ENCODE measurements at places on chromosomes 4 and X. TPM values are rescaled to one million over a fixed set of nuclear protein-coding genes. Genes with fewer than 3 reads are reported as not detected.

DNA sequence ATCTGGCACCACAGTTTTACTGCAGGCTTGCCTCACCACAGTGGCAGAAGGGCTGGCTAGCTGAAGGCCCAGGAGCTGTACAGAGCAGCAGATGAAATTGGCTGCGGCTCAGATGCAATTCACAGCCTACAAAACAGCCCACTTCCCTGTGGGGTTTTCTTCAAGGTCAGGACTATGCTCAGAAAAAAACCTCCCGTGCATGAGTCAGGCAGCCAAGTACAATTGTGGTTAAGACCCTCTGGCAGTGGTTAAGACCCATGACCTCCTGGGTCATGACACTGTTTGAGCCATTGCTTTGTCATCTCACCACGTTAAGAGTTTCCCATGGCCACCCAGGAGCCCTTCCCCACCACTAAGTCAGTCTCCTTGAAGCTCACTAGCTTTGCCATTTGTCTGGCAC lies 276.3 kb downstream of the HNRNPD start:
- no peak overlapping the region for H3K4me3 ChIP-seq
- H3K36me3 ChIP-seq: no peaks in the 10 kb centered on the region
- no peaks in the 10 kb centered on the region for H3K4me1 ChIP-seq
- DNase-seq: no peak

GRCh38 chrX:148380107-148380506 lies 120.3 kb upstream of the AFF2 start:
- no peak for DNase-seq
- H3K27me3 ChIP-seq: no peaks in the 10 kb centered on the region
- H3K4me1 ChIP-seq: no peaks in the 10 kb centered on the region
- H3K4me3 ChIP-seq: no peak overlapping the region
- H3K36me3 ChIP-seq: no peaks in the 10 kb centered on the region

- no peak for DNase-seq
- no peaks in the 10 kb centered on the region for H3K36me3 ChIP-seq
- no peak overlapping the region for H3K4me3 ChIP-seq
- no peaks in the 10 kb centered on the region for H3K4me1 ChIP-seq
Observed at GRCh38 chr4:11497972-11498371, 69.3 kb upstream of the HS3ST1 start.

DNA sequence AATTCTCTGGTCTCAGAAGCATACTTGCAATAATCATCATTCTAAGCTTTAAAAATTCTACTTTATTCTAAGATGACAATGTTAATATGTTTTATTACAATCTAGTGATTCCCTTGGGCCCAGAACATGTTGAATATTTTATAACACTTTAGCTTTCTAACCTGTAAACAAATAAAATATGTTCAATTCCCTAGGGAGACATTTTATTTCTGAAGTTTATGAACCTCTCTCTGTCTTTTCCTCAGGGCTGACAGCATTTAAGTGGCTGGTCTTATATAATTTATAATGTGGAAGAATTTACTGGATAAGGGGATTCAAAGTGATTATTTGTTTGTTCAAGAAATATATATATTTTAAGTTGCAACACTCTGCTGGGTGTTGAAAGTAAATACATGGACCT lies 55.3 kb upstream of the NPFFR2 start:
- DNase-seq: no peak
- H3K36me3 ChIP-seq: no peaks in the 10 kb centered on the region
- H3K27ac ChIP-seq: no peak overlapping the region
- no peak overlapping the region for H3K4me3 ChIP-seq

- no peak overlapping the region for H3K4me3 ChIP-seq
- H3K27ac ChIP-seq: no peak overlapping the region
- no peaks in the 10 kb centered on the region for H3K36me3 ChIP-seq
- DNase-seq: no peak
- peaks cover 26% of the 10 kb centered on the region for H3K4me1 ChIP-seq
Observed at GRCh38 chr4:81042578-81043365, 12.3 kb downstream of the BMP3 start.

DNA sequence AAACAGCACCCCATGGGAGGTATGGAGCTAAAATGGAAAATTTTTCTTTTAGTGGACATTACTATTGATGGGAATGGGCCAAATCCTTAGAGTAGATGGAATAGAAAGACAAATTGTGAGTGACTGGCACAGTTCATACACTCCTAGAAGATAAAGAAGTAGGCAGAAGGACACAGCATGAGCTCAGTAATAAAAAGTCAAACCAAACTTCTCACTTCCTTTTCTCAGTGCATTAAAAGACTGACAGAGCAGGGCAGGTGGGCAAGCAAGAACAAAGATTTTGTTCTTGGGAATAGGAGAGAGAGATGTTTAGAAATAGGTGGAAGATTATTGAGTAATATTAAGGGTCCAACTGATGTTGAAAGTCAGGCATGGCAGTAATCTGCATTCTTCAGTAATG lies 132.5 kb downstream of the ATP10D start:
- no peak overlapping the region for H3K4me3 ChIP-seq
- no peaks in the 10 kb centered on the region for H3K4me1 ChIP-seq
- no peak overlapping the region for H3K27ac ChIP-seq
- no peaks in the 10 kb centered on the region for H3K27me3 ChIP-seq
- DNase-seq: no peak

DNA sequence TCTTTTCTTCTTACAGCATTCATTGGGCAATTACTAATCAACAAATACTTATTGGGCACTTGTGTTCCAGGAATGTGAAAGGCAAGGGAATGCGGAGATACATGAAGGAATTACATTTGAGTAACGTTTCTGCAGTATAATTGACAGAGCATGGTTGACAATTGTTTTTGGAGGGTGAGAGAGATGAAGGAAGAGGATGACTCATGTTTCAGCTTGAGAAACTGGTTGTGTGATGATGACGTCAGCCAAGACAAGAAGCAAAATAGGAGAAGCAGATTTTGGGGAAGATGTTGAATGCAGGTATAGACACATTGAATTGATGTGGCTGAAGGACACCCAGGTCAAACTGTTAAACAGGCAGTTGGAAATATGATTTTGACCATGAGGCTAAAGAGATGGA lies 8.0 kb upstream of the CPEB2 start:
- H3K27me3 ChIP-seq: no peaks in the 10 kb centered on the region
- H3K27ac ChIP-seq: no peak overlapping the region
- H3K36me3 ChIP-seq: no peaks in the 10 kb centered on the region
- DNase-seq: no peak

DNA sequence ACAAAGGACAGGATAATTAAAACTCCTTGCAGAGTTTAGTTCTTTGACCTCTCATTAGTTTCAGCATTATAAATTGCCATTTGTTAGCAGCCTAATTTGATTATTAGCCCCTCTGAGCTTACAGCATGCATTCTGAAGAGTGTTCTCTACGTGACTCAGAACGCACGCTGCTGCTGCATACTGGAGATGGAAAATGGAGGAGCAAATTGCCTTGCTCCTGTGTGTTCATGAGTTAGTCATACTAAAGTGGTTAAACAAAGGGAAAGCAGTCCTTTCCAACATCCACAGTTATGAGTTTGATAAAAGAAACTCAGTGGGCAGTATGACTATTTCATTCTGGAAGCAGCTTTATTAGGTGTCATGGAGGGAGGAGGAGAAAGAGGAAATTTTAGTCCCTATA lies 922.5 kb downstream of the RPA4 start:
- no peaks in the 10 kb centered on the region for H3K36me3 ChIP-seq
- H3K4me3 ChIP-seq: no peak overlapping the region
- no peaks in the 10 kb centered on the region for H3K4me1 ChIP-seq
- no peak for DNase-seq
- H3K27ac ChIP-seq: no peak overlapping the region

DNA sequence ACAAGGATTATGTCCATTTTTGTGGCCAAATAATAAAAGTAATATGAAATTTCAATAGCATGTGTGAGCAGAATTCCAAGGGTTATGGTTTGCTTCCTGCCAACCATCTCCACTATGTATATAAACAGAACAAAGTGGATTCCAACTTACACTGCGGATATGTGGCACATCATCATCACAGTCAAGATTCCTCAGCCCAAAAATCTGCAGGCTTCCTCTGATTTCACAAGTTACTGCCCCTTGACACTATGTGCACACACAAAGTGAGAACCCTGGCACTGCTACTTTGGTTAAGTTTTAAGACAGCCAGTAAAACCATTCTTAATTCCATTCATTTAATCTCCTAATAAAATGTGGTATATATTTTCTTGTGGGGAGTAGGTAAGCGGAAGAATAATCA lies 76.4 kb downstream of the LEF1 start:
- no peaks in the 10 kb centered on the region for H3K4me1 ChIP-seq
- H3K27me3 ChIP-seq: no peaks in the 10 kb centered on the region
- H3K36me3 ChIP-seq: no peaks in the 10 kb centered on the region
- H3K27ac ChIP-seq: no peak overlapping the region
- DNase-seq: no peak
- H3K4me3 ChIP-seq: no peak overlapping the region

- H3K4me3 ChIP-seq: no peak overlapping the region
- H3K27me3 ChIP-seq: no peaks in the 10 kb centered on the region
- H3K4me1 ChIP-seq: peaks cover 90% of the 10 kb centered on the region
- DNase-seq: peak; percentile 72
- peak overlapping the region; percentile 61 for H3K27ac ChIP-seq
Observed at GRCh38 chr4:76200771-76201231, 12.8 kb downstream of the SCARB2 start.

DNA sequence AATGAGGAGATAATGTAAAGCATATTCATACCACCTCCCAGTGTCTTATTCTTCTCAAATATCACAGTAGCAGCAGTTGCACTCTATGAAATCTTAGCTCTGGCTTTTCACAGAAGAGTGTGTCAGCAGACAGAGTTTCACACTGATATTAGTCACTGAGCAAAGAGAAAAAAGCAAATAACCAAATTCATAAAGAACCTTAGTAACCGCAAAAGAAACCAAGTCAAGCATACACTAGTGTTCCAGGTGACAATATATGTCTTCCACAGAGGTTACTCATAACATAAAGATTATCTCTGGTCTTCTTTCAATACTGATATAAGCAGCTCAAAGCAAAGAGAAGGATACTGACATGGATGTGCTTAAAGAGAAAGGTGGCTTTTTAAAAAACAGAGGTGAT lies 181.7 kb upstream of the EDNRA start:
- H3K36me3 ChIP-seq: no peaks in the 10 kb centered on the region
- no peaks in the 10 kb centered on the region for H3K27me3 ChIP-seq
- H3K27ac ChIP-seq: no peak overlapping the region
- no peak for DNase-seq
- H3K4me1 ChIP-seq: no peaks in the 10 kb centered on the region

DNA sequence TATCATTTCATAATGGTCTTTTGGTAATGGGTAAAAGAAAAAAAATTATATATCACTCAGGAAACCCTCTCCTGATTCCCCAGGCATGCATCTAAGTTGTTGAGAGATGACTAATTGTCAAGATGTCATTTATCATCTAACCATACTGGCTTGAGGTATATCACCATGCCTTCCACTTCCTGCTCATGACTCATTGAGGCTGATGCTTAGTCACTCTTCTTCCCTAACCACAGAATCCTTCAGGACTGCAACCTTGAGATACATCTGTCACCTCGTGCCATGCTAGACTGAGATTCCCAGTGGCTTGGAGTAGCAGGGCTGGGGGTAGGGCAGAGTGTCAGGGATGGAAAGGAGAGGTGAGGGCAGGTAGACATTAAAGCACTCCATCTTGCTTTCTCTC lies 782.5 kb upstream of the INTU start:
- no peaks in the 10 kb centered on the region for H3K4me1 ChIP-seq
- H3K36me3 ChIP-seq: no peaks in the 10 kb centered on the region
- H3K4me3 ChIP-seq: no peak overlapping the region
- no peak for DNase-seq

DNA sequence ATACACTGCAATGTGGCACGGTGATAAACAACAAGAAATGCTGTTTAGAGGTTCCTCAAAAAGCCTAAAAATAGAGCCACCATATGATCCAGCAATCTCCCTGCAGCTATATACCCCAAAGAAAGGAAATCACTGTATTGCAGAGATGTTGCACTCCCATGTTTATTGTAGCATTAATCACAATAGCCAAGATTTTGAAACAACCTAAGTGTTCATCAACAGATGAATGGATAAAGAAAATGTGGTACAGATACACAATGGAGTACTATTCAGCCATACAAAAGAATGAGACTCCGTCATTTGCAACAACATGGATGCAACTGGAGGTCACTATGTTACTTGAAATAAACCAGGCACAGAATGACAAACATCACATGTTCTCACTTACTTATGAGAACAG lies 365.8 kb upstream of the DIPK2B start:
- no peak for DNase-seq
- H3K36me3 ChIP-seq: no peaks in the 10 kb centered on the region
- H3K4me1 ChIP-seq: no peaks in the 10 kb centered on the region
- no peak overlapping the region for H3K27ac ChIP-seq

The BST1 gene
- 4.0 TPM for total RNA-seq

The RBM10 gene
- total RNA-seq: 25.7 TPM

The TIGD4 gene
- 0.17 TPM for total RNA-seq

The FABP2 gene
- total RNA-seq: not detected

The TMPRSS11A gene
- total RNA-seq: 0.17 TPM

The BMX gene
- total RNA-seq: 2.9 TPM

The NAP1L2 gene
- total RNA-seq: 3.3 TPM

The MAGEE2 gene
- not detected for total RNA-seq

The USP26 gene
- total RNA-seq: not detected

The CENPVL2 gene
- total RNA-seq: not detected

Data from esophagus muscularis mucosa (tissue), 4 donors.